ENCODE measurements at places on chromosomes 16 and 17.
A peak's percentile ranks its signal among the peaks of the same experiment; 100 is the strongest.

- DNase-seq, result no peak
These were observed 16.8 kb upstream of the PABPN1L start for GRCh38 chr16:88883117-88883895.

- no peak for DNase-seq
These were observed 264.2 kb upstream of the ZFHX3 start for GRCh38 chr16:73311857-73312723.

GRCh38 chr17:17621254-17621653, 29.7 kb upstream of the PEMT start:
- no peak for DNase-seq

DNA sequence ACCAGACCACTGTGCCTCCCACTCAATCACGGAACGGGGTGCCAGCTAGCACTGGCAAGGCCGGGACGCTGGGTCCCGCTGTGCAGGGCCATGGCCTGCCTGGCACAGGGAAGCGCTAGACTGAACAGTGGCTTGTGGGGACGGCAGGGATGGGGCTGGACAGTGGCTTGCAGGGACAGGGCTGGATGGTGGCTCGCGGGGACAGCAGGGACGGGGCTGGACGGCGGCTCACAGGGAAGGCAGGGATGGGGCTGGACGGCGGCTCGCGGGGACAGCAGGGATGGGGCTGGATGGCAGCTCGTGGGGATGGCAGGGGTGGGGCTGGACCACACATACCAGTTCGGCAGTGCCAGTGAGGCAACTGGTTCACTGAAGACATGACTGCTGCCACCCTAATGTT, 32.6 kb downstream of the LMF1 start:
- no peak for DNase-seq

DNA sequence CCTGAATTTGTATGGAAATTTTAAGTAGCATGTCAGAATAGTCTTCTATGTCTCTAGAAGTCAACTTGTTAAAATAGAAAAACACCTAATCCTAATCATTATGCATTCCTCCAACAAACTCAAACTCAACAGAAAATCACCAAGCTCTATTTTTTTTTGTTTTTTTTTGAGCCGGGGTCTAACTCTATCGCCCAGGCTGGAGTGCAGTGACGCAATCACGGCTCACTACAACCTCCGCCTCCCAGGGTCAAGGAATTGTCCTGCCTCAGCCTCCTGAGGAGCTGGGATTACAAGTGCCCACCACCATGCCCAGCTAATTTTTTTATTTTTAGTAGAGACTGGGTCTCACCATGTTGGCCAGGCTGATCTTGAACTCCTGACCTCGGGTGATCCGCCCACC, 9.8 kb downstream of the TMEM231 start:
- DNase-seq, result no peak

- DNase-seq, result no peak
These were observed 22.1 kb downstream of the NUBP1 start for GRCh38 chr16:10765772-10766171.

GRCh38 chr17:55727920-55728319, 5.3 kb upstream of the TMEM100 start:
- DNase-seq, result no peak

- DNase-seq, result peak; percentile 63
These were observed 1.8 kb upstream of the CISD3 start for GRCh38 chr17:38728290-38728831.

DNA sequence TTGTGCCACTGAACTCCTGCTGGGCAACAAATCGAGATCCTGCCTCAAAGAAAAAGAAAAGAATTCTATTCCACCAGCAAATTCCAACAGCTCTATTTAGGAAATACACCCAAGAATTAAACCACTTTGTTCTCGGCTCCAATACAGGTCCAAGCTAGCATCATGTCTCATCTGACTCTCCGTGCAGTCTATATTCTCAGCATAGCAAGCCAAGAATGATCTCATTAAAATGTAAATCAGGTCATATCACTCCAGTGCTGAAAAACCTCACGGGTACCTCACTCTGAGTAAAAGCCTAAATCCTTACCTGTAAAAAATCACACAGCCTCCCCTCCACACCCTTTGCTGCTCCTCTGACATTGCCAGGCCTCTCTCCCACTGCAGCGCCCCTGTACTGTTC, 23.9 kb downstream of the UBE2G1 start:
- DNase-seq, result no peak

DNA sequence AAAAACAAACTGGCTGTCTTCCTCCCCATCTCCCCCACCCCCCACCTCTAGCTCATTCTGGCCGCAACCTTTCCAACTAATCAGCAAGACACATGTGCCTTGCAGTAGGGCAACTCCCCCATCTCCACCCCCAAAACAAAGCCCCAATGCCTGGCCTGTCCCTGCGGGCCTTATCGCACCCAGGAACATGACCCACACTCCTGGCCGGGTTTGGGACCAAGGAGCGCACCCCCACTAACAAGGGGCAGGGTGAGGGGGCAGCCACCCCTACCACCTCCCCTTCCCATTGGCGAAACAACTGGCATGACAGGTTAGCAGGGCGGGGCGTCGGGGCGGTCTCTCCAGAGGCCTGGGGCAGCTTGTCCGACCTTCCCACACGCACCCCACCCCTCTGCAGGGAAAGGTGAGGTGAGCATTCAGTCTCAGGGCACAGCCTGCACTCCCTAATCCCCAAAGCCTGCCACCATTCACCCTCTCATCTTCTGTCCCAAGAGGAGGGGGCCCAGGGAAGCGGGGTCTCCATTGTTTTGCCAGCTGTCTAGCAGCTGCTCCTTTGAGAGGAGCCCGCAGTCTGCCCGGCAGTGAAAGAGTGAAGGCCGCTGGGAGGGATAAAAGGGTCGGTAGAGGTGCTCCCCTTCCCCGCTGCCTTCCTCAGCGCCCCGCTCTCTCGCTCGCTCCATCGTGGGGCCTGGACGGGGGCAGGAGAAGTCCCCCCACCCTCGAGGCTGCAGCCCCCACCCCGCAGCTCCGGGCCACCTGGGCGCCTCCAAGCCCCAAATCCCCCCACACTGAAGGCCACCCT, 765 bp downstream of the MYO18A start:
- DNase-seq, result no peak

- DNase-seq, result no peak
These were observed 58.7 kb downstream of the HSD17B2 start for GRCh38 chr16:82093666-82094300.

- no peak for DNase-seq
These were observed 41.9 kb upstream of the POLR3E start for GRCh38 chr16:22255335-22255734.

- no peak for DNase-seq
These were observed 209.9 kb downstream of the PRKCB start for GRCh38 chr16:24045641-24046040.

- DNase-seq, result no peak
These were observed 365.3 kb upstream of the ZFHX3 start for GRCh38 chr16:73413091-73413829.

DNA sequence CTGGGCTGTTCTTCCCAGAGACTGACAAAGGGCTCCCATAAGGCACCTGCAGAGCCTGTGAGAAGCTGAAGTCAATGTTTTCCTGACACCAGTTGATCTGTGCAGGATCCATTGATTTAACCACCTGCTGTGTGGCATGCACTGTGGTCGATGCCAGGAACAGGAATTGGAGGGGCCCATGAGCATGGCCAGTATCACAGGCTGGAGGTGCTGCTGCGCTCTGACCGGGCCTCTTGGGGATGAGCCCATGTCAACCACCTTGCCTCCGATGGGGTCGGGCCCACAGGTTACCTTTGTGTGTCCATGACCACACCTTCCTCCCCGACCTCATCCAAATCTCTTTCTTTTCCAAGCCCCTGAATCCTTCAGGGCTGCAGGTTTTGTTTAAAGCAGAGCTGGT, 18.2 kb upstream of the STH start:
- DNase-seq, result no peak

DNA sequence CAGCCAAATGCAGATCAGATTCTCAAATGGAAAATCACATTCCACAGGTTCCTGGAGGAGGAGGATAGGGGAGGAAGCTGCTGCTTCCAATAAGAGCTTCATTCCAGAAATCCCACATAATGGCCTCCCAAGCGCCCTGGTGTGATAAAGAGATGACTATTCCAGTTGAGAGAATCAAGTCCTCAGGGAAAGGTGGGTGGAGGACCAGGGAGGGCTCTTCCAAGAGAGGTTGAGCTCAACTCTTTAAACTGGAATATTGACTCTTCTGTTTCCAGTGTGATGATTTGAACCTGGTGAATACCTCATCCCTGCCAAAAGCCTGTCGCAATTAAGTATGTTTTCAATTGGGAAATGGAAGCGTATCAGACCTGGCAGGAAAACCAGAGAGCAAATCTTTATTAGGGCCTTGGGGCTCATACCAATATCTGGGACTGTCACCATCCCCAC, 81.4 kb upstream of the DYNLRB2 start:
- no peak for DNase-seq

DNA sequence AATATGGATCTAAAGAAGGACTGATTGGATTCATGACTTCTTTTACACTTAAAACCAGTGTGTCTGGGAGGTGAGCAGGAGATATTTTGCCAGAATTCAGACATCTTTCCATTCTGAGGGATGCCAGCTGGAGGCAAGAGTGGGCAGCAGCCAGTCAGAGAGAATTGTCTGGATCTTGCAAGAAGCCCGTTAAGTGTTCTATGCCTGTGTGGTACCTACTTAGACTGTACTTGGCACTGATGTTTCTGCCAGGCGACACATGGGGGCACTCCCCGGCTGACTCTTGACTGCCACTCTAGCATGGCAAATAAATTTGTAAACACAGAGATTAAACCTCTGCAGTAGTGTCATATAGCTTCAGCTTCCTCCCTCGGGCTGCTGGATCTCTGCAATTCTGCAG, 247.7 kb downstream of the UTP18 start:
- no peak for DNase-seq

DNA sequence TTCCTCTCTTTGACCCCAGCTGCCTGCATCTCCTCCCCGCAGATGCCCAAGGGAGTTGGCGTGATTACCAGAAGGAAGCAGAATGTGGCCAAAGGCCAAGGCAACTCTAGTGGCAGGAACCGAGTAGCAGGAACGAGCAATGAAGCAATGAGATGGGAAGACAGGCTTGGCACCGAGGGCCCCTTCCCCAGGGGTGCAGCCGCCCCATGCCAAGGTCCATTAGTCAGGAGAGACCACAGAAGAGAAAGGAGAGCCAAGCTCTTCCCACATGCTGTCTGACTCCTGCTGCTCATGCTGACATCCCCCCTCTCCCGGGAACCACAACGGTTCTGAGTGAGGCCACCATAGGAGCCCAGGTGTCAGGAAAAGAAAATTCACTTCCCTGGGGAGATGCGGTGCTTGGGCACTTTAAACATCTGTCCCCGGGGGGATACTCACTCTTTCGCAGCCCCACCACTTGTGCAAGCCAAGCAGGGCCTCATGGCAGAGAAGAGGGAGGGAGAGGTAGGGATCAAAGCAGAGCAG, 67.4 kb downstream of the MYO18A start:
- DNase-seq, result no peak

DNA sequence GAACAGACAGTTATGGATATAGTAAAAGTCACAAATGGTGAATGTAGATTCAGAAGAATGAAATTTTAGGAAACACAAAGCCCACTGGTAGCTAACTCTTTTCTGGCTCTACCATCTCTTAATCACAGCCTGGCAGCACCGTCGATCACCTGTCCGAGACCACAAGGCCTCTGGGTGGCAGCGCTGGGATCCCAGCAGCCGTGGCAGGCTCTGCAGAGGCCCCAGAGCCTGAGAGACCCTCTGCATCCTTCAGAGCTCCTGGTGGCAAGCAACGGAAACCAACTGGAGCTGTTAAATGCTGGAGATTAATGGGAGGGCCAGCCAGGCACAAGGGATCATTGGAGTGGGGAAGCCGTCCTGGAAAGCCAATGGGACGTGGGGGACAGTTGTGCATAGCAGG, 26.3 kb downstream of the LAT start:
- no peak for DNase-seq

DNA sequence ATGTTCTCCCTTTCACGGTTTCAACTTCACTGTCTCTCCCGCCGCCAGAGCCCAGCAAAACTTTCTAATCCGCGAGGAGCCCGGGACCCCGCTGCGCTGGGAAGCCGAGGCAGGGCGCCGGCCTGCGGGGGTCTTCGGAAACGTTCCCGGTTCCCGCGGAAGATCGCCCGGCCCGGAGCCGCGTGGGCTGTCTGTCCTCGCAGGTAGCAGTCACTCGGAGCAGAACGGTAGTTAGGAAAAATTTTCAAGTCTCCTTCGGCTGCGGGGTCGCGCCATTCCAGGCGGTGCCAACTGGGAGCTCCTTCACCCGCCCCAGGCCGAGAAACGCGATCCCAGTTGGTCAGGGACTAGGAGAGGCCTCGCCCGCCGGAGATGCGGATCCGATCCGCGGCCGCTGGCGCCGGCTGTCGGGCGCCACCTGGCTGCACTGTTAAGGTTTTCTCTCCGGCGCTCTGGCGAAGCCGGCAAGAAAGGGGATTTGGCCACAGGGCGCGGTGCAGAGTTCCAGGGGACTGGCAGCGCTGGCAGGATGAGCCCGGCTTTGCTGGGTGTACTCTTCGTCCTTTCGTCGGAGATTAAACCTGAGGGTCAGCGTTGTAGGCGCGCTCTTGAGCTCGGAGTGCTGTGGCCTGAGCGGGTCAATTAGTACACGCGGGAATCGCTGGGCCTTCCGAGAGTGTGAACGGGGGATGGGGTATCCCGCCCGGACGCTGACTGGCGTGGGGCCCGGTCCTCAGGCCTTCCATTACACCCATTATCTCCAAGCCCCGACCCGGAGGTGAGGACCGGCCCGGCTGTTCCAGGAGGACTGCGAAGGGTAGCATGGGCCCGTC, 135.4 kb downstream of the KCNJ12 start:
- peak; percentile 30 for DNase-seq

DNA sequence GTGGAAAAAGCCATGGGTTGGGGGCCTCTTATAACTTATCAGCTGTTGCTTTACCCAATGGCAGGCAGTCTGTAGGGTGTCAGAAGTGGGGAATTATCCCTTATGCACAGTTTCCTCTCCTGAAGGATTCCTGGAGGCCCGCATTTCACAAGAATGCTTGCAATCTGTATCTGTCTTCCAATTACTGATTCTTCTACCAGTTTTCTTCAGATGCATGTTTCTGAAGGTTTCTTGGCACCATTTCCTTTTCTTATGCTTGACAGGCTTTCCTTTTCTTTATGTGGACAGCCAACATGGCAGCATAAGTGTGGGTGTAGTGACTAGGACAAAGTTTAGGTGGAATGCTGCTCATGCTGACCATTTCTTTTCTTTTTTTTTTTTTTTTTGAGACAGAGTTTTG, 36.1 kb downstream of the MAP3K3 start:
- no peak for DNase-seq

DNA sequence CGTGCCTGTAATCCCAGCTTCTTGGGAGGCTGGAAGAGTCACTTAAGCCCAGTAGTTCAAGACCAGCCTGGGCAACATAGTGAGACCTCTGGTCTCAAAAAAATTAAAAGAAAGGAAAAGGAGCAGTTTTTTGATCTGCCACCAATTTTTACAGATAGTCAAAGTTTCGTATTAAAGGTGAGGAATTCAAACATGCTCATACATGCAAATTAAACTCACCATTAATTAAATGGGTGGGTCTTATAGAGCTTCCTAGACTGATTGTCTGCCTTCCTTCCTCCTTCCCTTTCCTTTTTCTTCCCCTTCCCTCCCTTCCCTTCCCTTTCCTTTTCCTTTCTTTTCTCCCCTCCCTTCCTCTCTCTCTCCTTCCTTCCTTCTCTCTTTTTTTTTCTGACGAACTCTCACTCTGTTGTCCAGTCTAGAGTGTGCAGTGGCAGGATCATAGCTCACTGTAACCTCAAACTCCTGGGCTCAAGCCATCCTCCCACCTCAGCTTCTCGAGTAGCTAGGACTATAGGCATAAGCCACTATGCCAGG, 36.4 kb upstream of the VPS4A start:
- no peak for DNase-seq

Data from activated CD8-positive, alpha-beta memory T cell treated with anti-CD3 and anti-CD28 coated beads for 4 hours (primary cell).